Activated CD4-positive, alpha-beta T cell treated with anti-CD3 and anti-CD28 coated beads, Interleukin-2, amount 10 ng/mL, durations not matched to agents 24 days and 14 days (primary cell): ENCODE measurements at places on chromosomes 11 and 22. TPM values are rescaled to one million over a fixed set of nuclear protein-coding genes. Genes with fewer than 3 reads are reported as not detected.

DNA sequence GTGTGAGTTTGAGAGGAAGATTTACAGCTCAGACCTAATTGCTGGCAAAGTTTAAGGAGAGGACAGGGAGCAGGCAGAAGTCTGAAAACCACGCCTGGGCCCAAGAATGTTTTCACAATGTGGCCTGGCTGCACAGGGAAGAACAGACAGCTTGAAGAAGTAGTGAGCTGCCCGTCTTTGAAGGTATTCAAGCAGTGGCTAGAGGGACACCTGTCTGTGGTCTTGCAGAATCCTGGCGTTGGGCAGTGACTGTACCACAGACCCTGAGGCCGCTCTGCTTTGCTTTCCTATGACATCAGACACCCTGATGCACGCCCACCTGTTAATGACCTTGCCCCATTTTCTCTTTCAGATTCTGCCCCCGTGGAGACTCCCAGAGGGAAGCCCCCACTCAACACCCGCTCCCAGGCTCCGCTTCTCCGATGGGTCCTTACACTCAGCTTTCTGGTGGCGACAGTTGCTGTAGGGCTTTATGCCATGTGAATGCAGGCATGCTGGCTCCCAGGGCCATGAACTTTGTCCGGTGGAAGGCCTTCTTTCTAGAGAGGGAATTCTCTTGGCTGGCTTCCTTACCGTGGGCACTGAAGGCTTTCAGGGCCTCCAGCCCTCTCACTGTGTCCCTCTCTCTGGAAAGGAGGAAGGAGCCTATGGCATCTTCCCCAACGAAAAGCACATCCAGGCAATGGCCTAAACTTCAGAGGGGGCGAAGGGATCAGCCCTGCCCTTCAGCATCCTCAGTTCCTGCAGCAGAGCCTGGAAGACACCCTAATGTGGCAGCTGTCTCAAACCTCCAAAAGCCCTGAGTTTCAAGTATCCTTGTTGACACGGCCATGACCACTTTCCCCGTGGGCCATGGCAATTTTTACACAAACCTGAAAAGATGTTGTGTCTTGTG lies 6.6 kb upstream of the MCM5 start:
- H3K27ac ChIP-seq = peak overlapping the region; percentile 41
- H3K36me3 ChIP-seq = no peaks in the 10 kb centered on the region
- no peak overlapping the region for H3K4me3 ChIP-seq
- DNase-seq = no peak

GRCh38 chr11:133821776-133822175 lies 23.5 kb downstream of the SPATA19 start:
- no peaks in the 10 kb centered on the region for H3K27me3 ChIP-seq
- H3K4me3 ChIP-seq = no peak overlapping the region
- H3K36me3 ChIP-seq = no peaks in the 10 kb centered on the region
- no peak overlapping the region for H3K27ac ChIP-seq

GRCh38 chr11:118897721-118898310 lies 14.1 kb downstream of the CXCR5 start:
- no peak overlapping the region for H3K4me3 ChIP-seq
- no peaks in the 10 kb centered on the region for H3K27me3 ChIP-seq
- peak overlapping the region; percentile 41 for H3K27ac ChIP-seq

DNA sequence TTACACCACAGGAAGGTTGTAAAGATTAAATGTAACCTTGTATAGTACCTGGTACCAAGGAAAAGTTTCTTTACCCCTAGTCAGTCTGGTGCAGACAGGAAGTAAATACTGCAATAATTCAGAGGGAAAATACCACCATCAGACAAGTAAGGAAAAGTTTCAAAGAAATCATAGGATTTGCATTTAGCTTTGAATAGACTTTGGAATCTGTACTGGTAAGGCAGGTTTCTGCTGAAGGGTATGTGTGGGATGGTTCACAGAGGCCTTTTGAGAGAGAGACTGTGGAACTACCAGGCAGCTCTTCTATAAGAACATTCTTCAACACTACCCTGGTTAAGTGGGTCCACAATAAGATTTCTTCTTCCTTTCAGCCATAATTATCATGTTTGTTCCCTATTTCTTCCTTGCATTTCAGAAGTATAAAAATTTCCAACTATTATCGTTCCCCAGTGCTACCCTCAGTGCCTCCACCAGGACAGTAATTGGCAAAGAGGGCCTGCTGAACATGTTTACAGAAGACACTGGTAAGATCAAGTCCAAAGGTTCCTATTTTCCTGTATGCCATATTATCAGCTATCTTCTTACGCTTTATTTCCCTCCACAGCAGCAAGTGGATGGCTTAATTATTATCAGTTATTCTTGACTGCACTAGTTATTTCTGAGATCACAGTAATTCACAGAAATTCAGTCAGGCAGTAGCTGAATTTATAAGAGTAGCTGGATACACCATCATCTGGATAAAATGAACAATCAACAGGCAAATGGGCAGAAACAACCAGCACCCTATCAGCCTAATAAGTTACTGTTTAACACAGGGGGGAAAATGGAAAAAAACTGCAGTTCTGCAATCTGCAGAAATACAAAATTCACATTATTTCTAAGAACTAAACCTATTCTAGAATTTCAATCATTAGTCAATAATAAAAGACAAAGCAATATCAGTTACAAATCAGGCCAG lies 48.5 kb downstream of the PITPNB start:
- H3K4me1 ChIP-seq = peaks cover 47% of the 10 kb centered on the region
- no peak overlapping the region for H3K27ac ChIP-seq
- DNase-seq = no peak
- H3K36me3 ChIP-seq = peaks cover 42% of the 10 kb centered on the region
- no peak overlapping the region for H3K4me3 ChIP-seq
- H3K27me3 ChIP-seq = no peaks in the 10 kb centered on the region

DNA sequence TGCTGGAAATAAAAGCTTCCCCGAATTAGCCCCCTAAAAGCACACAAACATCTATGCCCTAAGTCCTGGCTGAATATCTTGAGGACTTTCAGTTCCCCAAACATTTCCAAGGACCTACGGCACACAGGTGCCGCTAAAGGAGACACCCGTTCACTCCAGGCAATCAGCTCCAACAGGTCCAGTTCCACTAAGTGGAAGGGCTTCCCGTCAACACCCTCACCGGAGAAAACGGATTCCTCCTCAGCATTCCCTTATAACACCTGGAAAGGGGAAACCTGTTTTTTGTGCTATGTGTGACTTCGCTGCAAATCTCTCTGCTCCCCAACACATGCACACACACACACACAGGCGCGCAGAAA lies 3.9 kb downstream of the TENM4 start:
- no peak for DNase-seq
- H3K27ac ChIP-seq = no peak overlapping the region
- H3K27me3 ChIP-seq = peaks cover 61% of the 10 kb centered on the region
- H3K4me3 ChIP-seq = no peak overlapping the region
- H3K4me1 ChIP-seq = peaks cover 4% of the 10 kb centered on the region

GRCh38 chr22:49087198-49087597 lies 740.5 kb downstream of the BRD1 start:
- no peak overlapping the region for H3K27ac ChIP-seq
- no peaks in the 10 kb centered on the region for H3K27me3 ChIP-seq
- no peak for DNase-seq
- no peaks in the 10 kb centered on the region for H3K36me3 ChIP-seq
- H3K4me1 ChIP-seq = no peaks in the 10 kb centered on the region
- H3K4me3 ChIP-seq = no peak overlapping the region

GRCh38 chr11:11251394-11251970 lies 101.6 kb downstream of the CSNK2A3 start:
- H3K4me3 ChIP-seq = no peak overlapping the region
- H3K27me3 ChIP-seq = peaks cover 6% of the 10 kb centered on the region
- no peak overlapping the region for H3K27ac ChIP-seq
- no peaks in the 10 kb centered on the region for H3K4me1 ChIP-seq
- no peak for DNase-seq

DNA sequence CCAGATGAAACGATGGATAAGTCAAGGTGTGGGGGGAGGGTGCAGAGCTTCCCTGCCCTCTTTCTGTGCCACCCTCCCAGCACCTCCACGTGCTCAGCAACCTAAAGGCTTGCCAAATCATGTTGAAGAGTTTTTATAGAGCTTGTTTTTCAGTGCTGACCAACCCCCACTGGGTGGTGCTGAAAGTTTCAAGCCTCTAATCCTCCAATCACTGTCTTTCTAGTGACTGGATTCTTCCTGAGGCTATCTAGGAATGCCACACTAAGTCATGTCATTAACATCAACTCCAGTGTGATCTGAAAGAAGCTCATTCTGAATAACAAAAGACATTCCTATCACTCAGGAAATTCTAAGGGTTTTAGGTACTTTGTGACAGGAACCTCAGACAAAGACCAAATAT lies 382.6 kb downstream of the DYNC2H1 start:
- no peaks in the 10 kb centered on the region for H3K36me3 ChIP-seq
- no peaks in the 10 kb centered on the region for H3K27me3 ChIP-seq
- no peak overlapping the region for H3K27ac ChIP-seq
- no peak for DNase-seq
- H3K4me3 ChIP-seq = no peak overlapping the region
- H3K4me1 ChIP-seq = peaks cover 7% of the 10 kb centered on the region

GRCh38 chr11:74696939-74697675 lies 34.1 kb downstream of the CHRDL2 start:
- H3K27ac ChIP-seq = no peak overlapping the region
- H3K4me3 ChIP-seq = no peak overlapping the region
- H3K4me1 ChIP-seq = peaks cover 5% of the 10 kb centered on the region
- no peak for DNase-seq

DNA sequence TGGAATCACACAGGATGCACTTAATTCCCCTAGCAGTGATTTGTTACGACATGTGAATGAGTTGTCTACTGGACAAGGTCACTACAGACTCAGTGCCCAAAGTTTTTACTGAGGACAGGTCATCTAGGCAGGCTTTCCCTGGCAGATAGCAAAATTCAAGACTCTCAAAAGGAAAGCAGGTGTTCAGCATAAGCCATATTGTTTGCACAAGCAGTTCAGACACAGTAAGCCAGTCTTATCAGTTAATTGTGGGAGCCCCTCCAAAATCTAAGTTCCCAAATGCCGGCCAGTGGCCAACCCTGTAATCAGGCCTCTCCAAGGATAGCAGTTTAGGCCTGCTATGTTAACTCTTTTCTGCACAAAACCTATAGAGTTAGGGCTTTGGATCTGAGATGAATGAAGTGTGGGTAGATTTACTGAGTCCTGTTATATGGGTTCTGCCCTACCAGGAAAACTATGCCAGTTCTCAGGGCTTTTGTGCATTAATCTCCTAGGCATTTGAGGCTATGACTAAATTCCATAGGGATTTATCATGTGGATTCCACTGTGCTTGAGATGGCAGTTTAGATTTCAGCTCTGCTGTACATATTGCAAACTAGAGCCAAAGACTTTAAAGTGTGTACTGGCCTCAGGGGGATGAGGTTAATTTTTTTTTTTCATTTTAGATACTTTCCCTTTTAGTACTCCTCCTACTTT lies 4.8 kb upstream of the ARHGEF12 start:
- no peaks in the 10 kb centered on the region for H3K36me3 ChIP-seq
- H3K4me3 ChIP-seq = no peak overlapping the region
- no peak overlapping the region for H3K27ac ChIP-seq
- peaks cover 47% of the 10 kb centered on the region for H3K27me3 ChIP-seq
- no peak for DNase-seq

DNA sequence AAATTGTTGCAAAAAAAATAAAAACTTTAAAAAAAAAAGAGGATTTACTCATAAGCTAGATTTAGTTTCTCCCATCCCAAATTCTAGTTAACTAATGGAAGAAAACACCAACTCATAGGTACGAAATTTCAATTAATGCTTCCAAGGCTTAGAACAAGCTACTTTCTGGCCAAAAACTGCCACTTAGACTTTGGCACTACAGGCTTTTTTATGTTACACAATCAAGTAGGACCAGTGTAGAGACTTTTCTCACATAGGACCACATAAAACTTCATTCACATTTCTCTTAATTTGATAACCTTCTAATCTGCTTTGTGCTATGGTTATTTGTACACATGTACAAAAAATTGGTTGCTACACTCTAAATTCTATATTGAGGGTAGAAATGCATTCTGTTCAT lies 3.1 kb downstream of the ST13 start:
- peaks cover 42% of the 10 kb centered on the region for H3K4me1 ChIP-seq
- DNase-seq = no peak
- H3K27ac ChIP-seq = peak overlapping the region; percentile 31
- peaks cover 2% of the 10 kb centered on the region for H3K27me3 ChIP-seq
- H3K36me3 ChIP-seq = peaks cover 25% of the 10 kb centered on the region
- H3K4me3 ChIP-seq = peak overlapping the region; percentile 50

DNA sequence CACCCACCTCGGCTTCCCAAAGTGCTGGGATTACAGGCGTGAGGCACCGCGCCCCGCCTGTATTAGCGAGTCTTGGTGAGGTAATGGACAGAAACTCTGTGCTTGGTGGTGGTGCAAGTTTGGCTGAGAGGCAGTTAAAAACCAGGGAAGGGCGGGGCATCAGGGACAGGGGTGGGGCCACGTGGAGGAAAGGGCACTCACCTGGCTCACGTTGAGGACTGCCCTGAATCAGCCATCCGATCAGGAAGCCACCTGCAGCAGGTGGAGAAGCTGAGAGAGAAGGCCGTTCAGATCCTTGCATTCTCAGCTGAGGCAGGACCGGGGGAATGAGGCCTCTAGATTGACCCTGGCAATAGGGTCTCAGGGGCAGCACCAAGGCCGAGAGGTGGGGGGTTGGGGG lies 12.1 kb upstream of the CHRM1 start:
- H3K27ac ChIP-seq = no peak overlapping the region
- H3K4me3 ChIP-seq = no peak overlapping the region
- DNase-seq = no peak
- no peaks in the 10 kb centered on the region for H3K4me1 ChIP-seq
- peaks cover 31% of the 10 kb centered on the region for H3K27me3 ChIP-seq
- no peaks in the 10 kb centered on the region for H3K36me3 ChIP-seq

The MPPED2 gene
- total RNA-seq = not detected in 2 replicates

The TPST2 gene
- total RNA-seq = 30.0 and 33.5 TPM in 2 replicates

The CCDC188 gene
- 0.14 TPM in 1 of 2 replicates, not detected in the other for total RNA-seq
